ENCODE measurements at places on chromosomes 5 and 9.

- no peak for DNase-seq
Measured at GRCh38 chr5:167008705-167009104, 1282.7 kb upstream of the WWC1 start.

GRCh38 chr5:179270581-179271427, 74.5 kb downstream of the ADAMTS2 start:
- DNase-seq: no peak

DNA sequence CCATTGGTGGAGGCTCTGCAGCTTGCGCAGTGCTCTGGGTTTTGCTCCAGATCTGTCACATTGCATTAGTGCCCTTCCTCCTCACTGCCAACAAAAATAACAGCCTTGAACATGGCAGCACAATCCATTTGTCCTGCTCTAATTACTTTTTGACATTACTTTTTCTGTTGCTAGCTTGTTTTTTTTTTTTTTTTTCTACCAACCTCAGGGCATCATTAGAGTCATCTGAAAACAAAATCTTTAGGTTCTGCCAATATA, 117.5 kb upstream of the NR5A1 start:
- DNase-seq: no peak

DNA sequence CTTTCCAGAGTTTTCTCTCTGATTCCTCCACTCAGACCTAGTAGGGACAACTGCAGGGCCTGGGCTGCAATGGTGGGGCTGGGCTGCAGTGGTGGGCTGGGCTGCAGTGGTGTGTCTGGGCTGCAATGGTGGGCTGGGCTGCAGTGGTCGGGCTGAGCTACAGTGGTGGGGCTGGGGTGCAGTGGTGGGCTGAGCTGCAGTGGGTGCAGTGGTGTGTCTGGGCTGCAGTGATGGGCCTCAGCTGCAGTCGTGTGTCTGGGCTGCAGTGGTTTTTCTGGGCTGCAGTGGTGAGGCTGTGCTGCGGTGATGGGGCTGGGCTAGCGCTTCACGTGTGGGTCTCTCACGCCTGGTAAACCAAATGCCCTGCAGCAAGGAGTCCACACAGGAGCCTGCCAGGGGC, 27.4 kb downstream of the ABO start:
- DNase-seq: no peak

- no peak for DNase-seq
Measured at GRCh38 chr5:6525910-6526309, 77.3 kb downstream of the UBE2QL1 start.

DNA sequence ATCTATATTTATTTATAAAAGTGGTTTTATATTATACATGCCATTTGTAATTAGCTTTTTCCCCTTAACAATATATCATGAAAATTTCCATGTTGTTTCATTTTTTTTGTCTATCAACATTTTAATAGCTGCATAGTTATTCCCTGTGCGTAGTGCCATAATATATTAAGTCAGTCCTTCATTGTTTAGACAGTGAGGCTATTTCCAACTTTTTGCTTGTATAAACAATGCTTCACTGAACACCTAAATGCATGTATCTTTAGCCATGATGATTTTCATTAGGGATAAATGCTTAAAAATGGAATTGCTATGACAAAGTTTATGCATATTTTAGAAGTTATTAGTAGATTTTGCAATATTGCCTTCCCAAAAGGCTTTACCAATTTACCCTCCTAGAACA, 80.7 kb upstream of the STC2 start:
- DNase-seq: no peak

DNA sequence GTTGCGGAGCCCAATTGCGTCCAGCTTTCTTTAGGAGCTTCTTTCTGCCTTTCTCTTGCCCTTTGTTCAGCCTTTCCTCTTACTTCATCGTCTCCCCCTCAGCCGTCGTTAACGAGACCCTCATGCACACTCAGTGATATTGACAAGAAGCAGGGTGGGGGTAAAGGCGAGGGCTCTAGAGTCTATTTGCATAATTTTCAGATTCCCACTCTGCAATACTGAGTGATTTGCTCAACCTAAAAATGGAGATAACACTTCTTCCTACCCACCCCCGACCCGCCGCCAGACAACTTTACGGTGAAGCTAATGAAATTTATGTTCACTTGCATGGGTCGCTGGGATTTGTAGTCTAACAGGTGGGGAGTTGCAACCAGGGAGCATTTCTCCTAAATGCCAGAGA, 1.3 kb upstream of the TBC1D2 start:
- peak; percentile 35 for DNase-seq

DNA sequence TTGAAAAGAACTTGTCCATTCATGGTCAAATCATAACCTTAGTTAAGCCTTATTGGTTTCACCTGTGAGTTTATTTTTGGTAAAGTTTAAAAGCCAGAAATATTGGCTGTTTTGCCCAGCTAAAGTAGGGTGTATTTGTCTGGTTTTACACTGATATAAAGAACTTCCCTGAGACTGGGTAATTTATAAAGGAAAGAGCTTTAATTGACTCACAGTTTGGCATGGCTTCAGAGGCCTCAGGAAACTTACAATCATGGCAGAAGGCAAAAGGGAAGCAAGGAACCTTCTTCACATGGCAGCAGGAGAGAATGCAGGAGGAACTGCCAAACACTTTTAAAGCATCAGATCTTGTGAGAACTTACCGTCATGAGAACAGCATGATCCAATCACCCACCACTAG, 55.3 kb downstream of the JAKMIP2 start:
- DNase-seq: no peak

DNA sequence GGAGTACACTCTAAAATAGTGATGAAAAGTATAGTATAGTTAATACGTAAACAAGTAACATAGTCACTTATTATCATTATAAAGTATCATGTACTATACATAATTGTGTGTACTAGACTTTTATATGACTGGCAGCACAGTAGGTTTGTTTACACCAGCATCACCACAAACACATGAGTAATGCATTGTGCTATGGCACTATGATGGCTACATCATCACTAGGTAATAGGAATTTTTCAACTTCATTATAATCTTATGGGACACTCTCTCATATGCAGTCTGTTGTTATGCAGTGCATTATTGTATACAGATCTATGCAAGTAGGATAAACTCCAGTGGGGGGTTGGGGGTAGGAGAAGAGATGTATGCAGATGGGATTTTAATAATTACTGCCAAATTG, 52.7 kb upstream of the ELL2 start:
- DNase-seq: no peak

DNA sequence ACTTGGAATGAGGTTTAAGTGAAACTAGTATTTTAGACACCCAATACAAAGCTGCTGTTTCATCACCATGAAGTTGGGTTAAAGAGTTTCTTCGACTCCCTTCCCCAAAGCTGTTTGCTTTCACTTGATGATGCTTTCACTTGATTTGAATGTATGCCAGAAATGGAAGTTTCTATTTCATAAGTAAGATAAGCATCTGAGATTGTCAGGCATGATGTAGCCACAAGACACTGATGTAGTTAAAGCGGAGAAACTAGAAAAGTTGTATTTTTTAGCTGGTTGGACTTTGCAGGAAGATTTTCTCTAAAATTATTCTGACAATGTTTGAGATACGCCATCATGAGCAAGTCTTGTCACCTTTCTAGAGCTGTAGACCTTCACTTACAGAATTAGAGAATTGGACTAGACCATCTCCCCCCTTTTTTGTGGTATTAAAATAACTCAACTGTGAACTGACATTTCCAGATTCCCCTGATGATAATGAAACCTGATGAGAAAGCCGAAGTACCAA, 20.0 kb downstream of the MOCS2 start:
- peak; percentile 43 for DNase-seq

All from central memory CD4-positive, alpha-beta T cell (primary cell).